ENCODE measurements at places on chromosomes 1 and 21.

- no peak for DNase-seq
These were observed 8.0 kb downstream of the CCDC17 start for GRCh38 chr1:45615885-45616284.

DNA sequence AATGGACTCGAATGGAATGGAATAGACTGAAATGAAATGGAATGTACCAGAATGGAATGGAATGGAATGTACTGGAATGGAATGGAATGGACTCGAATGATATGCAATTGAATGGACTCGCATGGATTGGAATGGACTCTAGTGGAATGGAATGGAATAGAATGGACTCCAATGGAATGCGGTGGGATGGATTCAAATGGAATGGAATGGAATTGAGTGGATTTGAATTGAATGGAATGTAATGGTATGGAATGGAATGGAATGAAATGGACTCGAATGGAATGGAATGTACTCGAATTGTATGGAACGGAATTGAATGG lies 99.6 kb upstream of the FBXO28 start:
- no peak for DNase-seq

DNA sequence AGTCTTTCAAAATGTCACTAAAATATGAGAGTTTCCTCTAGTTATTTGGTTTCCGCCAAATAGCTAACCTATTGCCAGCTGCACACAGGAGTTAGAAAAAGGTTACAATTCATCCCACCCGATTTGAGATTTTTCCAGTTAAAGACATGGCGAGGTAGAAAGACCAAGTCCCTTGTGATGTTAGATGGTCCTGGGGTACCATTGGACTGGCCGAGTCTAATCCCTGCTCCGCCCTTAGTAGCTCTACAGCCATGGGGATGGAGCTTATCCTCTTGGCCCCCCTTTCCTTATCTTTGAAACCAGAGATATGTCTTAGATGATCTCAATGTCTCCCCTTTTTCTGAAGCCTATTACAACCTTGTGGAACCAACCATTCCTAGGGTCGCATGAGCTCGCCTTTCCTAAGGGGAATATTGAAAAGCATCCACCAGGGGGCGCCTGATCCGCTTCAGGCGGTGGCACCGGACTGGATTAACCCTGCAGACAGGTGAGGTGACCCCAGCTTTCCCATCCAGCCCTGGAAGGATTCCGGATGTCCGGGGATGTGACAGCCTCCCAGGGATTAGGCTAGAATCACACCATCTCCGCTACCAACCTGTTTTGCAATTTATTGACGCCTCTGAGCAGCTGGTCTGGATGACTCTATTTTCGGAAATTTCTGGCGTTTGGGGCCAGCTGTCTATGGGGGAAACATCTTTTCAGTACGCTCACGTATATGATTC lies 68.3 kb upstream of the SIM2 start:
- DNase-seq: no peak

GRCh38 chr1:229875086-229875485 lies 192.0 kb upstream of the GALNT2 start:
- no peak for DNase-seq
